Astrocyte of the hippocampus (primary cell): ENCODE measurements at places on chromosomes 1 and 21.

- DNase-seq, result no peak
Measured at GRCh38 chr1:226725897-226726267, 13.2 kb downstream of the ITPKB start.

GRCh38 chr1:1357871-1358432 lies 403 bp downstream of the MXRA8 start:
- DNase-seq, result peak; percentile 65

DNA sequence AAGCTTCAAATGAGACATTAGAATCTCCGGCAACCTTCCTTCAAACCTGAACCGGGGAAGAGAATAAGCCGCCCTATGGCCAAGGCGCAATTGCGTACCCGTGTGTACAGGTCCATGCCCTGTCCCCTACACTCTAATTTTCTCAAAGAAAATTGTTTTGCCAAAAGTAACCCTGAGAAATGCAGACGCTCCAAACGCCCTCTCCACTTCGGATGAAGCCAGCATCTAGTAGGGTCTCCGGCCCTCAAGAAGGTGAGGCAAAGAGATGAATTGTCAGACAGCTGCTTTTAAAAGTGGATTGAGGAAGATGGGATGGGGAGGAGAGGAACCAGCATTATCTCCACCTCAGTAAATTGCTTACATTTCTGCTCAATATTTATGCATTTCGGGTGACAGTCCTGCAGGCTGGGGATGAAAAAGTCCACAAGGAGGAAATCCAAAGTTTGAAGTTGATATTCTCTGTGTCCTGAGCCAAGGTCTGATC lies 630 bp upstream of the LHX9 start:
- no peak for DNase-seq

DNA sequence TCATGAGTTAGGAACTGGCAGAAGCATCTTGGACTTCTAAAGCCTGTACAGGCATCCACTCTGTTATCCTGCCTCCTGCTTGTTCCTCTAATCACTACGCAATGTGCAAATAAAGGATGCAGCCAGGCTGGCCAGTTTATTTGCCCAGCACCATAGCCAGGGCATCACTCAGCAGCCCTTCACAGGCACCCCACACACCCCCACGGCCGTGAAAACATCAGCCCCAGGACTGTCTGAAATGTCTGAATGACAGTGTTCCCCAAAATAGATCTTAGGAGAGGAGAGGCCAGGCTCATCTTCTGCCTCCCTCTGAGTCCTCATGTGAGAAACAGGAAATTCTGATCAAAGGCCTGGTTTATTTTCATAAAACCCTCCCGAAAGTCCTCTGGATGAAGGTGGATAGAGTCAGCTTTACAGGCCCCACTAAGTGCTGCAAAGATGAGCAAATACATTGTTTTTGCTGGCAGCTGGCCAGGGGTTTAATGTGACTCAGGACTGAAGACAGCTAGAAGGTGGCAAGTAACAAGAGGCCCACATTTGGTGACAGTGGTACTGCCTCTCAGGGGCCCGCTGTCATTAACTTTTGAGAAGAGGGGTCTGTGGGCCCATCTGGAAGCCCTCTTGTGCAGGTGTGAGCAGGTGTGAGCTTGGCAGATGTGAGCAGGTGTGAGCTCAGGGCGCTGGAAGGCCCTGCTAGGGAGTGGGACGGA lies 32.9 kb downstream of the GRHL3 start:
- peak; percentile 26 for DNase-seq

DNA sequence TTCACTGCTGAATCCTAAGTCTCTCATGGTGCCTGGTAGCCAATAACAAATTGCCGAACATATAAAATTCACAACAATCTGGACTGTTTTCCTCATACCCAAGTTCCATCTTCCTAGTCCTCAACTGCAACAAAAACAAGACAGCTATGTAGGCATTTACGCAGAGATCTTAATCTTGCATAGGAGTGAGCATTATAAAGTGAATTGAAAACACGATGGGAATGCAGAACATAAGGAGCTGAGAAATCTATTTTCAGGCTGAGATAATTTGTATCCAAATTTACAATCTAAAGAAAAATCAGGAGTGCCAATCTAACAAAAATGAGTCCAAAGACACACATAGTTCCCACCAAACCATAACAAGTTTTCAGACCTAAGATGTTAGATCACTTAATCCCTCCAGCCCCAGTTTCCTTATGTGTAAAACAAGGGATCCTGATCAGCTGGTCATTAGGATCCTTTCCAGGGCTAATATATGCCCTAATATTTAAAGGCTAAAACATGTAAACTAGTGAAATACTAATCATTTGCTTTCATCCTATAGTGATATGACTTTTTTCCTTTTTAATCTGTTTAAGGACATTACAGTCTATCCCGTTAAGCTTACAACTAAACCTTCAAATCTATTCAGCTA lies 1.9 kb downstream of the SLC16A1 start:
- DNase-seq, result peak; percentile 27

- DNase-seq, result no peak
Measured at GRCh38 chr1:201637282-201638079, 98.6 kb downstream of the NAV1 start.

- no peak for DNase-seq
Measured at GRCh38 chr1:118123116-118123839, 61.8 kb downstream of the SPAG17 start.

GRCh38 chr1:176701151-176701866 lies 238.3 kb downstream of the PAPPA2 start:
- DNase-seq, result peak; percentile 35

- DNase-seq, result no peak
Measured at GRCh38 chr1:119329541-119330461, 38.8 kb upstream of the HAO2 start.

- no peak for DNase-seq
Measured at GRCh38 chr1:165899461-165899941, 72.1 kb downstream of the UCK2 start.

- no peak for DNase-seq
Measured at GRCh38 chr1:76106719-76107235, 32.2 kb downstream of the ST6GALNAC3 start.
